DND-41 (cell line): ENCODE measurements at places on chromosomes 2 and 18.

- DNase-seq: no peak
Observed at GRCh38 chr2:186909095-186909494, 60.1 kb upstream of the ZSWIM2 start.

GRCh38 chr2:169676357-169676756 is 17.8 kb downstream of the CFAP210 start:
- no peak for DNase-seq

GRCh38 chr2:85853499-85854165 is 35.2 kb downstream of the ST3GAL5 start:
- peak; percentile 69 for DNase-seq

- DNase-seq: no peak
Observed at GRCh38 chr2:145341536-145341935, 821.6 kb upstream of the ZEB2 start.

DNA sequence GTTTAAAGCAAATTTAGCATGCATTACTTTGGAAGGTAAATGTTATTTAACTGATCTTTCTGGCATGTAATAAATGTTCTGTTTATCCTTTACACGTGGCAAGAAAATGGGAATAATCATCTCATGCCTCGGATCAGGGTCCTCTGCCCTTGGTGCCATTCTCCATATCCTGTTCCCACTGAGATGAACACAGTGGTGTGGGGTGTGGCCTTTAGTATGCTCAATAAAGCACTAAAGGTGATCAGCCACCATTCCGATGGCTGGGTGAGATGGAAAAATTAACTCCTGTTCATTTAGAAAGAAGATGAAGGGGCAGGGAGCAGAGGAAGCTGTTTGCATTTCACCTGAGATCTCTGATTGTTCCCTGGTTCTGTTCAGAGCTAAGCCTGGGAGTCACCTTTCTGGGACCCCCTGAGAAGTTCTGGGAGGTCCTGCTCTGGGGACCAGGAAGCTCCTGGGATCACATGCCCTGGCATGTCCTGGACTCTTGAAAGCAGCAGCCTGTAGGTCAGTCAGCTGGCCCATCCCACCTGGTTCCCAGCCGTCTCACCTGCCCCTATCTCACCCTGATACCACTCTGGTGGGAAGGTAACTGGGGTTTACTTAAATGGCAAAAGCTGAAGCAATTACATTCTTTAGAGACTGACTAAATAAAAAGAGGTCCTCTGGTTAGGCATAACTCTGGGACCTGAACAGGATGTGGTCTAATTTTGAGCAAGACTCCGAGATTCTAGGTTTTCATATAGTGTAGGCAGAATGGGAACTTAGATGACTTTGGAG is 288.9 kb upstream of the EPAS1 start:
- DNase-seq: no peak

- DNase-seq: no peak
Observed at GRCh38 chr2:50751311-50752031, 280.5 kb downstream of the NRXN1 start.
